Brain microvascular endothelial cell (primary cell): ENCODE measurements at places on chromosomes 4 and X.

DNA sequence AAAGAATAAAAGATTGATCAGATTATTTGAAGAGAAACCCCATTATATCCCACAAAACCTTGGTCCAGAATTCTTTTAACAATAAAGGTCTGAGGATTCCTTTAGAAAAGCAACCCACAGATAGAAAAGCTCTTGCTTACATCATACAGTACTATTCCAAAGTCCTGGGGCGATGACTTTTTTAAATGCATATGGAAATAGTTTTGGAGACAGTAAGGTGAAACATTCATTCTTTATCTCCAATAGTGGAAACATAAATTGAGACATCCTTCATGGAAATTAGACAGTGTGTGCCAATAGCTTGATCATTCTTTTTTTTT, 85.7 kb upstream of the UCP1 start:
- no peak for DNase-seq

GRCh38 chr4:152565333-152565732, 29.4 kb upstream of the FBXW7 start:
- no peak for DNase-seq

DNA sequence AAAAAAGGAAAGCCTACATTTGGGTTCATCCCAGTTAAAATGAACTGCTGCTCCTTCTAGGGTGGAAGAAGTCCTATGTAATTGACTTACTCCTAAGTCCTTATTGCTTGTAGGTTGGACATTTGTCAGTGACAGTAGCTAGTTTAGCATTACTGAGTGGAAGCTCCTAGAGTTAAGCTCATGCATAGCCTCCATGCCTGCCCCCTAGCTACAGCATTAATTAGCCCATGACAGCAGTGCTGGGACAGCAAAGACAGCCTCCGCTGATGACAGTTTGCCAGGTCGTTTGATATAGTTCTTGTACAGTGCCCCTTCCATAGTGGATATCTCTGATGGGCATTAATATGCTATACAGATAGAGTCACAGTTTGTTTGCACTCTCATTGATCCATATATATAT, 18.7 kb upstream of the GALNTL6 start:
- DNase-seq: no peak

DNA sequence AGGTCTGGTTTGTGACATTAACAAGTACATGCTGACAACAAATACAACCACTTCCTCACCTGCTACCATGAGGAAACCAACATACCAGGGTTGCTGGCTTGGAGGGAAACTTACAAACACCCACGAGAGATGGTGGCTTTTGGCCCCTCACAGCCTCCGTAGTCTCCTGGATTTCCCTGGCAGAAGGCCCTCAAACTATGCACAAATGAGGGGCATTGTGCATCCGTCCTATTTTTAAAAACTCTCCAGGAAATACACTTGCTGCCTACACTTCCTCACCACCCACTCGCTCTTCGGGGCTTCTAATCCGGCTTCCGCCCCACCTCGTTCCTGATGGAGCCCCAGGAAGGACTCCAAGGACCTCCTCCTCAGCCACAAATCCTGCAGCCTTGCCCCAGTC, 355.0 kb upstream of the GATB start:
- DNase-seq: no peak

GRCh38 chr4:78689700-78690323, 86.3 kb upstream of the BMP2K start:
- DNase-seq: no peak

DNA sequence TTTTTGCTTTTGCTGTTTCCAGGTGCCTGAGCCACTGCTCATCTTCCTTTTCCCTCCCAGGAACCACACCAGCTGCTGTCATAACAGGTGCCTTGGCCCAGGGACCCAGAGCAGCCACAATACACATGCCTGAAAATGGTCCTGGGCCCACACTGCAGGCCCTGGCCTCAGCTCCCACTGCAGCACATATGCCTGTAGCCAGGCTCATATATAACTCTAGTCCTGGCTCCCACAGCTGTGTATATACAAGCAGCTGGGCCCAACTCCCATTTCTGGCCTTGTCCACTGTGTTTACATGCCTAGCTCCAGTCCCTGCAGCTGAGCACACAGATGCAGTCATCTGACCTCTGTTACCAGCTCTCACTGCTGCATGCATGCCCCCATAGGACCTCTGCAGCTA, 930.5 kb downstream of the ADGRL3 start:
- DNase-seq: no peak

DNA sequence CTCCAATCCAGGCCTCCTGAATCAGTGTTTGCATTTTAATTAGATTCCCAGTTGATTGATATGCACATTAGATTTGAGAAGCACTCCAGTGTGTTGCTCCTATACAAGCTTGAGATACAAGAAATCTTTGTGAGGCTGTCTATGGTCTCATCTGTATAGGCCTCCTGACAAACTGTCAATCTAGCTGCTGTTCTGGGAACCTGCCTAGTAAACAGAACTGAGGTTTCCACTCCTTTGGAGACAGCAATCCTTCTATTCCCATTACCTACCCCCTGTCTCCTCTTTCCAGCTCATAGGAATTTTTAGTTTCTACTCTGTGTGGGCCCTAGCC, 306.1 kb upstream of the EMCN start:
- no peak for DNase-seq
